Lower leg skin (tissue), 4 donors: ENCODE measurements at places on chromosomes 5 and 9. TPM values are rescaled to one million over a fixed set of nuclear protein-coding genes. Genes with fewer than 3 reads are reported as not detected.

Gene TSLP
- 0.49 TPM for total RNA-seq

Gene PCDHGA10
- 6.8 TPM for total RNA-seq

Gene NDST1
- 111 TPM for total RNA-seq

- no peak for DNase-seq
These were observed 16.7 kb upstream of the SLC28A3 start for GRCh38 chr9:84357275-84357674.

DNA sequence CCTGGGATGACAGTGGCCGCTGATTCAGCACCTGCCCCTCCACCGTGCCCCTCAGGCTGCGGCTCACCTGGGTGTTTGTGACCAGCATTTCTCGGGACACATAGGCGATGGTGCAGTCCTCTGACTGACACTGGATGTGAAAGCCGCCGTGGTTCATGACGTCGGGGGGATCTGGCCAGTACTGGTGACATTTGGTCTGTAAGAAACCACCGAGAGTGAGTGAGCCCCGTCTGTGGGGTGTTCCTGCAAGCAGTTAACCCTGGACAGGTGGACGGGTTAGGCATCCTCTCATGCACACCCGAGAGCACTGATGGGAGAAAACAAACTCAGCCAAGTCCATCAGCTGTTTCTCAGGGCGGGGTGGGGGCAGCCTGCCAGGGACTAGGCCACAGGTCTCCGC lies 62.5 kb upstream of the EPB41L4B start:
- DNase-seq: no peak

GRCh38 chr9:121661328-121661727 lies 9.9 kb downstream of the DAB2IP start:
- no peak for DNase-seq

GRCh38 chr9:37156781-37157356 lies 36.5 kb downstream of the ZCCHC7 start:
- DNase-seq: no peak

DNA sequence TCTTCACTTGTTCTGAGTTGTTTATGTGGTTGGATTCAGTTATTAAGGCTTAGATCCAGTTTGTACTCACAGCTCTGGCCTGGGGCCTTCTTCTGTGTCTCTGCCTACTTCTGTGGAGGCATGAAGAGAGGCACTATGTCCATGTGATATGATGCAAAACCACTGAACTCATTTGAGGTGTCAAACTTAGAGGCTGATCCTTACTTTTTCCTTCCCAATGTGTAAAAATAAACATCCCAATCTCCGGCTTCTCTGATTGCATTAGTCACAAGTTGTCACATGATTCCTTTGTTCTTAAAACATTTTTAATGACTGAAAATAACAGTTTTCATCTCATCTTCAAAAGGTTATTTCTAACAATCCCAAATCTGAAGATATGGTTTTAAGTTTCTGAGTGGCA lies 276.0 kb upstream of the RGMB start:
- no peak for DNase-seq

DNA sequence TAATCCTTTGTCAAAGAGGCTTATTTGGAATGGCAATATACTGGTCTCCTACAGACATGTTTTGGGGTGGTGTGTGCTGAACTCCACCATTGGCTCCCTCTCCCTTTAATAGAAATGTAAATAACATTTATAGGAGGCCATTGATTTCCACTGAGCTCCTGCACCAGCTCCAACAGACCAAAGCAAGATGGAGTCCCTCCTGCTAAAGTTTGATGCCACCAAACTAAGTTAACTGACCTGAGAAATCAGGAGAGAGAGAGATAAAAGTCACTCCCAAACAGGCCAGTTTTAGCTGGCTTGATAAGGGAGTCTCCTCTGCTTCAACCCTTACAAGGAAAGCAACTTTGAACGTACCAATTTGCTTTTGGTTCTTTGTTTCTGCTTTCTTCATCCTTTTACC lies 8.1 kb upstream of the SPIN1 start:
- DNase-seq: no peak

DNA sequence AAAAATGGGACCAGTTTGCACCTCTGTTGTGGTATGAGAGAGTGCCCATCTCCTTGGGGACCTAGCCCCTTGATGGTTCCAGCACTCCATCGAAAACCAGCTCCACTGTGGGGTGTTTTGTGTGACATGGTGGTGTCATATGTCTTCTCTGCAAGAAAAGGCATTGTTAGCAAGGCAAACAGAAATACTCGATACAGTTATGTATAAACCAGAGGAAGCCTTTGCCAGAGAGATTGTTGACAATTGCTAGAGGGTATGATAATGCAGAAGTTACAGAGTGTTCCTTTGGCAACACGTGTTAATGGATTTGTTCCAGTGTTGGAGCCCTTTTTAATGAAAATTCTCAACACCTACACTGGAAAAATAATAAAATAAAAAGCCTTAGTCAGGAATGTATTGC lies 270.4 kb upstream of the DMRT1 start:
- DNase-seq: no peak

- no peak for DNase-seq
These were observed 12.6 kb upstream of the SLC12A7 start for GRCh38 chr5:1124205-1125029.

DNA sequence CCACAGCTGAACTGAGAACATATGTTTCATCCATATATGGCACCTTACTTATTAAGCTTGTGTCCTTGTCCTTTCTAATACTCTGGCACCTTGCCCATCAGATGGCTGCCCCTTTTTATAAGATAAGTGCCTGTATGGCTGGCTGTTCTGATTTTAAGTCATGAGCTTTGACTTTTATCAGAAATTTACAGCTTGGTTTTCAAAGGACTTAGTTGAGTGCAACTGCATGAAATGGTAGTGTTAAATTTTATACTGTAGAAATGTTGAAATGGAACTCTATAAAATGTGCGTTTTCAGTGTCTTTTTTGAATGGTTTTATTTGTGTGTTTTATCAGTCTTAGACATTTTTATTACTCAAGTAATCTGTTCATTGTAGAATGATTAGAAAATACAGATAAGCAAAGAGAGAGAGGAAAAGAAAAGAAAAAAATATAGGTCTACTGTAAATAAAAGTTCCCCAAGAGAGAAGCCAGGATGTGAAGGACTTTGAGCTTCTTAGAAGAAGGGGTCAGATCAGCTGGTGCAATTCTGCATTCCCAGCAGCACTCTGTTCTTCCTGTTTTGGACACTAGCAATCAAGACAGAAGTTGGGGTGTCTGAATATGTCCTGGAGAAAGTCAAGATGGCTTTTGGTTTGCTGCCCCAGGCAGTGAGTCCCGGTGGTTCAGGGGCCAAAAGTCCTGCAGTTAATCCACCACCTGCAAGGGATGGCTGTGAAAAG lies 38.9 kb downstream of the ARHGAP26 start:
- DNase-seq: no peak

DNA sequence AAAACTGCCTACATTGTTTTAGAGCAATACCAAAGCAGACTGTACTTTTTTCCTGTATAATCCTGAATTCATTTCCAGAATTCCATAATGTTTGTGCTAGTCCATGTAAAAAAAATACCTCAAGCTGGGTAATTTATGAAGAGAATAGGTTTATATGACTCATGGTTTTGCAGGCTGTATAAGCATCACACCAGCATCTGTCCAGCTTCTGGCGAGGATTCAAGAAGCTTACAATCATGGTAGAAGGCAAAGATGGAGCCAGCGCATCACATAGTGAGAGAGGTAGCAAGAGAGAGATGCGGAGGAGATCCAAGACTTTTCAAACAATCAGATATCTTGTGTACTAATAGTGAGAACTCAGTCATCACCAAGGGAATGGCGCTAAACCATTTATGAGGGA lies 280.3 kb upstream of the CDH9 start:
- no peak for DNase-seq

DNA sequence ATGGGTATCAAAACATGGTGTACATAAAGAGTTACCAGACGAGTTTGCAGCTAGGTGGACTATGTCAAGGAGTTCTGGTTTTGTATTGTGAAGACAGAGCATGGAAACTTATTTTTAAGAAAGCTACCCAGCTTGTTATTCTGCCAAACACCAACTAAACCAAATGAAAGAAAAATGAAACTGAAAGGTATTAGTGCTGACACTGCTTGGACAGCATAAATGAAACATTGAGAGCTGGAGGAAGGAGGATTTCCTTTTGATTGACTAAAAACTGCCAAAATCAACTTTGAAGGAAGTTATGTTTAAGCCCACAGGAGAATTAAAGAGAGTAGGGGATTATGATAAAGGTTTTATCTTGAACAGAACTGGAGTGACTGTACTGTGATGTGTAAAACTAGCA lies 766.2 kb downstream of the PTPRD start:
- DNase-seq: no peak

DNA sequence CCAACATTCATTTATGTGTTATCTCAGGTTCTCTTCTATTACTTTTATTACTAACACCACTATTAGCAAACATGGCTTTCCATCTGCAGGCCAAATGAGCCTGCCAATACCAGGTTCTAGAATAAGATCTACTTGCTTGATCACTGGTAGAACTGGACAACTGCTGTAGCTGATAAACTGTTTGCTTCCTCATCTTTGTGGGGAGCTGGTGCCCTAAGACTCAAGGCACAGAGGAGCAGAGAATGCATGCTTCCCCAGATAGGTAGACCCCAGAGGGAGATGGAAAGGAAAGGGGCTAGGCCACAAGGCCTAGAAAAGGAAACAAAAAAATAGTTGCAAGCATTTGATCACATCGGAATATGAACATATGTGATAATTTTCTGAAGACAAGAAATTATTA lies 30.7 kb upstream of the AUH start:
- DNase-seq: no peak

- DNase-seq: peak; percentile 94
These were observed 65.0 kb upstream of the IER5L start for GRCh38 chr9:129242971-129243561.

GRCh38 chr9:16459421-16460148 lies 410.9 kb downstream of the BNC2 start:
- no peak for DNase-seq
